ENCODE measurements at places on chromosomes 3 and 15.

DNA sequence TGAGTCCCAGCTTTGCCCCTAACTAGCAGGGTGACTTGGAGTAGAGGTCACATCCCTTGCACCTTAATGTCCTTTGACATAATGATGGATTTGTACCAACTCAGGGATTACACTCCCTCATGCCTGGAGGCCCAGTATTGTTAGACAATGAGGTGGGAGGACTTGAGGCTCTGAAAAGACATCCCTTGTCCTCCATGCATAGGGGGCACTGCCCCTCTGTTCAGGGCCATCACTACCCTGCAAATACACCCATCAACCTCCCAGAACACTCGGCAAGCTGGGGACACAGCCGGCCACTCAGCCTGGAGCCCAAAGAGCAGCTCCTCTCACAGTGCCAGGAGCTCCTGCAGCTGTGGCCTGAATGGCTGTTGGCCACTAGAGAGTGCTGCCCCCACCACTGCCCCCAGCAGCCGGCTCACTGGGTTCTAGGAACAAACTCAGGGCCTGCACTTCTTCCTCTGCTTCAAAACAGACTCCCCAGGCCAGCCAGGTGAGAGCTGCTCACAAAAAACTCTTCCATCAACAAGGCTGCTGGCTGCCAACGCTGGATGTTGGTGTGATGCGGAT is 90.2 kb downstream of the GABRB3 start:
- no peak for DNase-seq

DNA sequence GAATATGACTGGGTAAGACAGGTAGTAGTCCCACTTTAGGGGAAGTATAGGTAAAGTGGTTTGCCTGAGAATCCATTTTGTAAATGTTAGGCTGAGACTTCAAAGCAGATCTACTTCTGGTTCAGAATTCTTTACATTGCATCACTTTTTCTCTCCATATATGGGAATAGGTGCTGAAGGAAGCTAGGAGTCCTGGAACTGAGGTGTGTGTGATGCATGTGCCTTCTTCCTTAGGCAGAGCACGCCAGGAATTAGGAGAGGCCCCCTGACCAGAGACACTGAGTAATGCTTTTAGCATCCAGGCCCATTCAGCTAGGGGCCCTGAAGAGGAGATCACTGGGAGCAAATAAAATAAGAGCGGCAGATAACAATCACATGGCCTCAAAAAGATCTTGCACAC is 69.2 kb upstream of the DCP1A start:
- DNase-seq, result no peak

- DNase-seq, result peak; percentile 69
These were observed 3.5 kb downstream of the MYZAP start for GRCh38 chr15:57595011-57595866.

DNA sequence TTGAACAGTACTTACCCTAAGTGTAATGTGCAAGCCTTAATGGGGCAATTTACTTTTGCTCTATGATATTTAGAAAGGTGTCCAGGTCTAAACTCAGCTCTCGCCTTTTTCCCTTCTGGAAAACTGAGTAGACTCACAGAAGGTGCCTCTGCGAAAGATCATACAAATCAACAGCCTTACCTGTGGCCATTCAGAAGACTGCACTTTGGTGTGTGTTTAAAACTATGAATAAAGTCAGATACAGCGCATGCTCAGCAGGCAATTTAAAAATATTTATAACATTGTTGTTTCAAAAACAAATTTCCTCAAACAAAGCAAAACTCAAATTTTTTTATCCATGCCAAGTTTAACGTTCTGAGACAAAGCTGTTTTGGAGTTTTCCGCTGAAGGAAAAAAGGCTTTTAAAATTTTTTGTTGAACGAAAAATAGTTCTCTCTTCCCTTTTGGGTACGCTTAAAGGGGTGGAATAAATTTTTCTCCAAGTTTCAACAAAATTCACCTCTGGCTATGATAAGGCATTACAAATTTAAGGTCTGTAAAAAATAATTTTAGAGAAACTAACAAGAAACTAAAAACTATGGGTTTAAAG is 156.3 kb downstream of the TIGIT start:
- peak; percentile 52 for DNase-seq

GRCh38 chr3:105187344-105187743 is 179.4 kb upstream of the ALCAM start:
- no peak for DNase-seq

DNA sequence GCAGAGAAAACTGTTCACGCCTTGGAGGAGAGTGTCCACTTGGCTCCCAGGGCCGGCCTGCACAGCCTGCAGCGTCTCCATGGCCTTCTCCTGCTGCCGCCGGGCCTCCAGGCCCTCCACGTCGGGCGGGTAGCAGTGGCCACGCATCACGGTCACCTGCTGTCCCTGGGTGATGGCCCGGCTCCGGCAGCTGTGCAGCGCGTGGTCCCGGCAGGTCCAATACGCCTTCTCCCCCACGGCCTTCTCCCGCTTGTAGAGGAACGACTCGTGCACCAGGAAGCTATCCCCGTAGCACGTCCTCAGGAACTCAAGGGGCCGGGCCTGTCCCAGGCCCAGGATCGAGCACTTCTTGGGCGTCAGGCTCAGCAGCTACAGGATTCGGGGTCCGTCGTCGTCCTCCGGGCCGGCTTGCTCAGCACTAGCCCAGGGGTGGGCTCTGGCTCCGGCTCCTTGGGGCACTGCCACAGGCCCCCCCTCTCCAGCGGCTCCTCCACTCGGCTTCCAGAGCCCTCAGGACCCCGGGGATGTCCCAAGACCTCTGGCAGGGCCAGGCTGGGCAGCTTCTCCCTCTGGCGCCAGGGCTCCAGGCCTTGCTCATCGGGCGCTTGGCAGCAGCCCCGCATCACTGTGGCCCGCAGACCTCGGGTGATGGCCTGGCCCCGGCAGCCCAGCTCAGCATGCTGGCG is 83.6 kb upstream of the FXR1 start:
- no peak for DNase-seq

GRCh38 chr3:128481438-128481942 is 11.5 kb downstream of the GATA2 start:
- no peak for DNase-seq

GRCh38 chr3:142941373-142942123 is 21.9 kb downstream of the PAQR9 start:
- DNase-seq, result no peak

DNA sequence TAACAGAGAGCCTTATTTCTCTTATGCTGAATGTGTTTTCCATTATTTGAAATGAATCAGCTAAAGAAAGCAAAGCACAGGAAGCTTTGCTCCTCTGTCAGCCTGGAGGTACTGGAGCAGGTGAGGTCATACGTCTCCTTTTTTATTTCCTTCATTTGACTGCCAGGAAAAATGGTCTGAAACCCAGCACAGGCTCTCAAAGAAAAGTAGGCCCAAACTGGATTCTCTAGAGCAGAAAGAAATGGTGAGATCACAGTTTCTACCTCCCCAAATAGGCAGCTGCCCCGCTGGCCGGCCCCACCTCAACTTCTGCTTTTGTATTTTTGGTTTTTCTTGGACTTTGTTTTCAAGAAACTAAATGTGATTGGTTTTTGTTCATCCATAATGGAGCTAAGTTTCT is 95.1 kb downstream of the RPL39L start:
- DNase-seq, result no peak

DNA sequence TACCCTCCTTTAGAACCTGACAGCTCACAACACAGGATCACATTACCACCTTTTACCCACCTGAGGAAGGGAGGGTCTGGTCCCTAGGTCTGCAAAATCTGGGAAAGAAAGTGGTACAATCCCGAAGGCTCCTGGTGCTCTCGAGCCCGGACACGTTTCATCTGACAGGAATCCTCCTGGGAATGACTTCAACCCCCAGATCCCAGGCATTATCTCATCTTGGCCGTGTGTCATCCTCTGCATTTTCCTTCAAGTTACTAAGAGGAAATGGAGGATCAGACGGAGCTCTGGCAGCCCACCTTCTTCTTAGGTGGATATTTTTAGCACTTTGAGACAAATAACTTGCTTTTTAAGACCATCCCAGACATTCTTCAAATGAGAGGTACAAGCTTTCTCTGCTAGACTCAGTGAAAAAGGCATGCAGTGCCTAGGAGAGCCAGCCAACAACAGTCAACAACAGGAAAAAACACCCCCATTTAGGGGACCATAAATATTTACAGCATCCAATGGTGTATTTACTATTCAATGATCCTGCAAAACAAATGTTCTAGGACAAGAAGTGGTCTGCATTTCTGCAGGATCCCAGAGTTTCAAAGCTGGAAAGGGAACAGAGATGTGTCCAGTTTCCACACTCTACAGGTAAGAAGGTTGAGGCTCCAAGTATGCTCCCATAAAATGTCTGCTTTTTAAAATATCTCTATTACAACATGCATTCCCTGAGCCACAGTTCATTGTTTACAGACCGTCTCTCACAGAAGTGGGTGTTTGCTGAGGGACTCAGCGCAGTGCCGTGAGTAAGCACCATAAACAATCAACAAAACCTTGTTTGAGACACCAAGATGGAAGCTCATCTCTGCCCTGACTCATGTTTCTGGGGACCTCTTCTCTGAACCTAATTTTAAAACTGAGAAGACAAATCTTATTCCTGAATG is 38.3 kb upstream of the ARHGEF3 start:
- no peak for DNase-seq
